SW480 (cell line): ENCODE measurements at places on chromosomes 12 and 14.
A peak's percentile ranks its signal among the peaks of the same experiment; 100 is the strongest.

GRCh38 chr12:124827588-124828184, 36.0 kb downstream of the SCARB1 start:
- DNase-seq: no peak

GRCh38 chr12:115598871-115599811, 678.4 kb downstream of the MED13L start:
- DNase-seq: no peak

DNA sequence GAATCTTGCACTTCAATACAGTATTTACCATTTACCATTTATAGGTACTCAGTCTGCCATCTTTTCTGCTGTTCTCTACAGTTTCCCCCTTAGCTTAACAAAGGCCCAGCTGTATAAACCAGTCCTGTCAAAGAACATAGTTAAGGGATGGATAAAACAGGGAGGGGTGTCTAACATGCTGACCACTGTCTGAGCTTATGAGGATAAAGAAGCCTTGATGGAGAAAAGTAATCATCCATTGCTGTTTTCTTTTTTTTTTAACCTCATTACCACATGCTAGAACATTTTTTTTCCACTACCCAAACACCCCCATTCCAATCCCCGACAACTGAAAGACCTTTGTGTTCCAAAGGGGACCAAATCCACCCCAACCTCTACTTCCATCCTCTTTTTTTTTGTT, 39.9 kb downstream of the SOX5 start:
- DNase-seq: no peak

- DNase-seq: peak; percentile 29
These were observed 1538.3 kb upstream of the SEL1L start for GRCh38 chr14:83071888-83072501.

DNA sequence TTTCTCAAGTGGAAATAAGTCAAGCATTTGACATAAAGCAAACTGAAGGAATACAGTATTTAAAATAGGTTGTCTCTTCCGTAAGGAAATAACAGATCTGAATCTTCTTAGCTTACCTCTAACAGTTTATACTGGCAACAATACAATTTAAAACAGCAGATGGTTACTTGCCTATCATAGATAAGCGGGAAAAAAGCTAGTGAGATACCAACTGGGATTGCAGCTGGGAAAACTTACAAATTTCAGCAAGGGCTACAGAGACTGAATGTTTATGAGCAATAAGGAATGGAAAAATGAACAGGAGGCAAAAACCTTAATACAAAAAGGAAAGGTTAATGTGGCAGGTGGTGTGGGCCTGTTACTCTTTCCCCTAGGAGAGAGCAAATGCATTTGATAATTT, 220.0 kb downstream of the RASSF9 start:
- no peak for DNase-seq

- peak; percentile 47 for DNase-seq
These were observed 165.7 kb downstream of the CAND1 start for GRCh38 chr12:67434671-67435370.

DNA sequence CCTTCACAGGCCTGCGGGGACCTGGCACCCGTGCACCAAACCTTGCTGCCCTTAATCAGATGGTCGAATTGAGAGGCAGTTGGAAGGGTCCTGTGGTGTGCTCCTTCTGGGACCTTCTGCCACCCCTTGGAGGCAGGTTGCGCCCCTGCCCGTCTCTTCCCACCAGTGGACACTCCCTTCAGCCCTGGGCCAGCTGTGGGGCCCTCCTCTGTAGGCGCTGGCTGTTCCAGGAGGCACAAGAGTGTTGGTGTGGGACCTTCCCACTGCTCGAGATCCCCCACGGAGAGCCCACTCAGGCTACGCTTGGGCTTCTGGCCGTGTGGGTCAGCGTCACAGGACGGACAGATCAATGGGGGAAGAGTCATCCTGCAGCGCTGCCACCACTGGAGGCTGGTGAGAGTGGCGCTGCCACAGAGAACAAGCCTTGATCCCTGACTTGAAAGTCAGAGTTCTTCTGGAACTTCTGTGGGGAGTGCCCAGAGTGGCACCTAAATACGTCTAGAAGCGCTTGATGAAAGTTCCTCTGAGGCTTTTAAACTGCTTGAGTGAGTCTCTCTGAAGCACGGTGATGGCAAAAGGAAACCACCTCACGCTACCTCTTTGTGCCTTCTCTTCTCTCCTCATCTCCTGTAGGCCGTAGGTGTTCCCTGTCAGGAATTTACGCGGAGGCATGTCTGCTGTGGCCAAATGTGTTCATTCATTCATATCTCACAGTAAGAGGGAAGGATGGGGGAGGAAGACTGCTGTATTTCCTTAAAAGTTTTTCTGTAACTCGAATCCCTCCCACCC, 48.3 kb downstream of the TRAF3 start:
- DNase-seq: no peak

- no peak for DNase-seq
These were observed 8.2 kb upstream of the LGALS3 start for GRCh38 chr14:55120571-55121495.

- DNase-seq: no peak
These were observed 98.4 kb downstream of the GTF2A1 start for GRCh38 chr14:81122326-81122725.

DNA sequence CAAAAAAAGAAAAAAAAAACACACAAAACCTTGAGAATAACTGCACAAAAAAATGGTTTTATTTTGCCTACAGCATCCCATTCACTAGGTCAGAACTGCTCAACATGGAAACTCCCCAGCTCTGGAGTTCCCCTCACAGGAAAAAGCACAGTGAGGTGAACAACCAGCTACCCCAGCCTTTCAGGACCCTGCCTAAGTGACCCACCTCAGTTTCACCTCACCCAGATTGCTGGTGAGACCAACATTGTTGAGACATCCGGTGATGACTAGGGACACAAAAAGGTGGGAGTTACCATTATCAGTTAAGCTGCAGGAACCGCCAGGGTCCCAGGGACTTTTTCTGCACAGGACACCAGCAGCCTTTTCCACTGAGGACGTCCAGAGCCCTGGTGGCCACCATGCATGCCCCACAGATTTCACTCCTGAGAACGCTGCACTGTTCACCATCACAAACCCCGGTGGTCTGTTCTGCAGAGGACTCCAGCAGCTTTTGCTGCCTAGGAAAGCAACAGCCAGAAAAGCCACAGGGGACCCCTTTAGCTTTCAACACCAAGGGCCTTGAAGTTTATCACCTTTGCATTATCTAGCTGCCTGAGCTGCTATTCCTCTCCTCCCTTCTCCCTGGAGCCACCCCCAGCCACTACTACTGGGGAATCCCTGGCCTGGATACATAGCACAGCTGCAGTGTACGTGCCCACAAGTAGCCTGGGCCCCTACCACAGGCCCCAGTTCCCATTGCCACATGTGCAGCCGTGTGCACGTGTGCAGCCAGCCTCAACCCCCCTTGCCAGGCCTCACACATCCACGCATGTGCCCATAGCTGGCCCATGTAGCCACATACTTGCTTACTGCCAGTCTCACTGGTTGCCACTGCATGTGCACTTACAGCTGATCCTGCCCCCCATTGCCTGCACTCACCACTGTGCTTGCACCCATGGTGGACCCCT, 62.5 kb upstream of the FAR2 start:
- DNase-seq: no peak

- no peak for DNase-seq
These were observed 33.5 kb downstream of the RNFT2 start for GRCh38 chr12:116771651-116772050.

DNA sequence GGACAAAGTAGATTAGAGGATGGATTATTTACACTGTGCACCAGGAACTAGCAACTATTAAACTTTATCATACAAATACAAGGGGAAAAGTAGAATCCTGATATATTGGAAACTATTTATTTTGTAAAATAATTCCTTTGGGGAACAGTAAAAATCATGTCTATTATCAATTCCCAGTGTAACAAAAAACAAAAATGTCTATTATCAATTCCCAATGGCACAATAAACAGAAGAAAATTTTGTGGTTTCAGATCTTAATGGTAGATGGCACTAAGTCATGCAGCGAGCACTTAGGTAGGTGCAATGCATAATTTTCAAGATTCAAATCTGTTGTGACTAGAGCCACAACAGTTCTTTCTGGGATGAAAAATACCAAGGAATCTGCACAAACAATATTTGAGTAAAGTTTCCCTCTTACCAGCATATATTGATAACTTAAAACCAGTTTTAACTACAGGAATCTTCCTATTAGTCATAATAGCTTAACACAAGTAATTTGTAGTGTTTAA, 13.7 kb downstream of the CFL2 start:
- DNase-seq: no peak

DNA sequence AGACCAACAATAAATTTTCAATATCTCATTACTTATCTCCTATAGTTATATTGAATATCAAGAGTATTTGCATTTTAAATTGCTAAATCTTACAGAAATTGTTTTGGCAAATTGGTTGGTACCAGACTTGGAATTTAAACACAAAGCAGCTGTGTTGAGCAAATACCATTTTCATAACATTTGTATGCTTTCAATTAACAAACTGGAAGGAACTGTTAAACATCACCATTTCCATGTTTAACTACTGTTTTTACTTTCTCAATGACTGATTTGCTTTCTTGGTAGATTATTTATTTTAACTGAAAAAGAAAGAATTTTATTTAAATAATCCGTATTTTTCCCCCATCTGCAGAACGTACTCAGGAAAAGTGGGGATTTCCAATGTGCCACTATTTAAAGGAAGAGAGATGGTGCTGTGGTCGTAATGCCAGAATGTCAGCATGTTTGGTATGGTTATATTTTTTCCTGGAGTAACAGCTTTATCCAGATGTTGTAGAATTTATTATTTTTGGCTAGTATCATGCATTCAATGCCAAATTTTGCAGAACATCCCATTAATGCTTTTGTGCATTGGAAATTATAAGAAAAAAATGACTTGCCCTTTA, 72.3 kb downstream of the METTL25 start:
- DNase-seq: no peak

DNA sequence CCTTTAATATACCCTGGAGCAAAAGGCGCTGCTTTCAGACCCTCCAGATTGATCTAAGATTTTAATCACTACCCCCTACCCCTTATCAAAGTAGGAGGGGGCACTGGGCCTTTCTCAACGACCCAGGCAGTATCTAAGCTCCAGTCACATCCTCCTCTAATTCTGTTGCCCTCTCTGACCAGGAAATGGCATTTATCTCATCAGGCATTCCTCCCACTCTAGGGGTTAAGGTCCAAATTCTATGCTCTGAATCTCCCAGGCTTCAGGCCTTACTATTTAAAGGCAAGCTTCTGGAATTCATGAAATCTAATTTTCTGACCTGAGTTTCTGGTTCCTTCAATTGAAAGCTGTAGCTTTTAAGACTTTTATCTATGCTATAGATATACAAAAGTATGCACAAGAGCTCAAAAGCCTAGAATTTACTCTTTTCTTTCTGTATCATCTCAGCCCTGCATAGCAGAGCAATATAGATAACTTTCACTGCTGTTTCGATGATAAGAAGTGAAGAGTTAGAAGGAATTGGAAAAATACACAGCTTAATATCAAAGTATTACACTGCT, 622.9 kb downstream of the RPS29 start:
- no peak for DNase-seq

DNA sequence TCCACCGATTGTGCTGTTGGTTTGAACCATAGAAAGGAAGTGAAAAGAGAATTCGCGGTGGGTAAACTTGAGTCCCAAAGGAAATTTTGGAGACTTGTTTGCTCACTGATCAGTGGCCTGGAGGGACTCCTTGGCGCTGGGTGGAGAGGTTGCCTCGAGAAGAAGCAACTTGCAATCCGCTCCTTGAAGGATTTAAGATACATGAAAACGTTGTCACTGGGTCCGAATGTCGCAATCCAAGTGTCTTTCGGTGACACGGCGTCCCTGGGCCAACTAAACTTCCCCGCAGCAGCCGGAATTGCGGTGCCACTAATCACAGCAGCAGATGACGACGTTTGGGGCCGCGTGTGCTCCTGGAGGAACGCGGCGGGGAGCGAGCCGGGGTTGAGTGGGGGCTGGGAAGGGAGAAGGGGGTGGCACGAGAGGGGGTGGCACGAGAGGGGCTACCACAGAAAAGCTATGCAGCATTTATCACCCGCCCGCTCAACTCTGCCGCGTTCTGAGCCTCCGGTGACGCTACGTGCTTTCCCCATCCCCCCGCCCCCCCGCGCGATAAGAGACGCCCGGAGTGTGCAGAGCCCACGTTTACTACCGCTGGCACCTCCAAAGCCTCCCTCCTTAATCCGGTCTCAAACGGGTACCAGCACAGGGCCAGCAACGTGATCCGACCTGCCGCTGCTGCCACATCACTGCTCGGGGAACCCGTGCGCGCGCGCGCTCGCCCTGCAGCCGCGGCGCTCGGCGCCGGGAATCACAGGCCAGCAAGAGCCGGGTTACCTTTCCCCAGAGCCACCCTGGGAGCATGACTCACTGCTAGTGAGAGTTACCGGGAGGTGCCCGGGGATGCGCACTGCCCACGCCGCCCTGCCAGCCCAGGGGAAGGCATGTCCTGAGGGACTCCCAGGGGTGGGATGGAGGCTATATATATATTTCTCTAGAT, 833 bp upstream of the BHLHE41 start:
- DNase-seq: peak; percentile 99

- DNase-seq: no peak
These were observed 131.0 kb upstream of the TMTC2 start for GRCh38 chr12:82555699-82556098.

DNA sequence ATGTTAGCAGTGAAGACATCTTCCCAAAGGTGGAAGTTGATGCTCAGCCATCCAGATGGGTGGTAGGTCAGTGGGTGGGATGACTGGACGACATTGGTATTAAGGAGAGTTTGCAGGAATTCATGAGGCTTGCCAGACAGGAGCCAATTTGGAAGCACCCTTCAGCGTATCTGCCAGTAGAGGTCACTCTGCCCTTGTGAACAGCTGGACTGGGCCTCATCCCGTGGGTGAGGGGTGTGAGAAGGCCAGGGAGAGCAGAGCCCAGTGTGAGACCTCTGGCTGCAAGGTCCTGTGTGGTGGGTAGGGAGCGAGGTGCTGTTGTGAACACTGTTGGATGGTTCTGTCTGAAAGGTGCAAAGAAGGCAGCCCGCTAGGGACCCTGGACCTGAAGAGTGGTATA, 37.7 kb downstream of the SLC5A8 start:
- DNase-seq: no peak

DNA sequence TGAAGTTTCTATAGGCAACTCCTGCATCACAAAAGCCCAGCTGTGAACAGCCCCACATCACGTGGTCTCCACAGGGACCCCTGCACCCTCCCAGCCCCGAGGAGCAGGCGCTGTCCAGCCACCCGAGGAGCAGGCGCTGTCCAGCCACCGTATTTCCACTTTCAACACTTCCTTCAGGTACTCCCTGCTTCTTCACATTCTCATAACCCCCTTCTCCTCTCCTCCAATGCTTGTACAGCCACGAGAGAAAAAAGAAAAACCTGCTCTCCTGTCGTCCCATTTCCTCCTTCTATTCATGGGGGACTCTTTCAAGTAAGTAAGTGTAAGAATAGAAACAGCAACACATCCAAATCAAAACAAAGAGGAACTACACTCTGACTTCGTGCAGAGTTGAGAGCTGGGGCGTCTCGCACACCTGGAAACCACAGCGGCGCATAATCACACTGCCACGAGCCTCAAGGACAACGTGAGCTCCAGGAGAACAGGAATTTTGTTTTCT, 11.9 kb downstream of the CDC42BPB start:
- DNase-seq: no peak

GRCh38 chr12:122021193-122021821, 377 bp upstream of the BCL7A start:
- no peak for DNase-seq
